ENCODE measurements at places on chromosomes 5 and 9.

DNA sequence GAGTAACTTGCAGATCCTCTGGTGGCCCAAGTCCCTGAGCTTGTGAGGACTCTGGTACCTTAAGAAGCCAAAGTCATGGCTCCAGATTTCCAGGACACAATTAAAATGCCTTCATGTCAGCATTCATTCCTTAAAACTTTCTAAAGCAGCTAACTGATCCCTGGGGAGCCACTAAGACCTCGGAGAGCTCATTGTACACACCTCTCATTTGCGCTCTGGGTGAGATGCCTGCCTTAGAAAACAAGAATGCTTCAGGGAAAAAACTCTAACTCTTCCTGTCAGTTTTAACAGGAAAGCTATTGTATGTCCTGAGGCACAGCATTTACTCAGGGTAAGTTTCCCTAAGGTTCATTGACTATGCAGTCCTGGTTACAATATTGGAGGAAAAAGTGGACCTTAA is 285.0 kb downstream of the EFNA5 start:
- no peak for DNase-seq

GRCh38 chr5:59253625-59254024 is 639.9 kb downstream of the PDE4D start:
- no peak for DNase-seq

- DNase-seq: peak; percentile 93
Measured at GRCh38 chr5:143222287-143223231, 180.9 kb downstream of the NR3C1 start.

GRCh38 chr5:112977440-112977861 is 853 bp downstream of the DCP2 start:
- DNase-seq: no peak

- DNase-seq: no peak
Measured at GRCh38 chr5:31273631-31274378, 80.3 kb downstream of the CDH6 start.
